ENCODE measurements at places on chromosomes 2 and 18.

GRCh38 chr2:164755952-164756351 is 85.7 kb downstream of the COBLL1 start:
- no peak for DNase-seq

DNA sequence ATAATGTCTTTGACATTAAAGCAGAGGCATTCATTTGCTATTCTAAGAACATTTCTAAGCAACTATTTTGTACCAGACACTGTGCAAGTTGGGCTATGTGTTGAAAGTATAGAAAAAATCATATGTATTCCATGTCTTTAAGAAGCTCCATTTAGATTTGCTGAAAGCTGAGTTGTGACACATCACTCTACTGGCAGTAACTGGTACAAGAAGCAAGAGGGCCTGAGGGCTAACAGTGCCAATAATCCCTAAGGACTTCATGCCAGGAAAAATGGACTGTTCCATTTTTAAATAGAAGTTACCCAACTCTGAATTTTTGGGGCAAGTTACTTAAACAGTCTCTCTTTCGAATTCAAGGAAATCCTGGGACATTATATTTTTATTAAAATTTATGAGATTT is 178.7 kb downstream of the SRBD1 start:
- DNase-seq: no peak

DNA sequence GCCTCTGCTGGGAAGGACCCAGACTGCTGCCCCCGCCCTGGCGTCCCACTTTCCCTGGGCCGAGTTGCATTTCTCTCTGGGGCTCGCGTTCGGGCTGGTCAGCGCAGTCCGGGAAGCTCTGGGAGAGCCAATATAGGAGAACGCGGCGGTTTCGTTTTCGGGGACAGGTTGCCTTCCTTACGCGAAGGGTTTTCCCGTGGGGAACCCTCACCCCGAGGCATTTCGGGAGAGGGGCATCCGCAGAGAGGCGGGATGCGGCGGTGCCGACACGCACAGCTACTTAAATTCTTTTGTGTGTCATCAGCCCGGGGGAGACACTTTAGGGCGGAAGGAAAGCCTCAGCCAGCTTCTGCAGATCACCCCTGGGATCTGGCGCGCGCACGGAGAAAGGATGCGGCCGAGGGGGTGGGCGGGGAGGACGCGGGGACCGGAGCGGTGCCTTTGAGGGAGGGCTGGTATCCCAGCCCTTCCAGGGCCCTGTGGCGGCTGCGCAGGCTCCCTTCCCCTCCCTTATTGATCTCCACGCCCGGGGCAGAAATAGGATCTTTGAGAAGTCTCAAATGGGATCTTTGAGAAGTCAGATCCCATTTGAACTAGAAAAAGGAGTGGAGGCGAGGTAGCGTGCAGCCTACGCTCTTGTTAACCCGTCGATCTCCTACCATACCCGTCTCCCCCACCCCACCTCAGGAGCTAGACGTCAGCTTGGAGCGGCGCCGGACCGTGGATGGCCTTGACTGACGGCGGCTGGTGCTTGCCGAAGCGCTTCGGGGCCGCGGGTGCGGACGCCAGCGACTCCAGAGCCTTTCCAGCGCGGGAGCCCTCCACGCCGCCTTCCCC is 1.2 kb downstream of the GATA6 start:
- no peak for DNase-seq

DNA sequence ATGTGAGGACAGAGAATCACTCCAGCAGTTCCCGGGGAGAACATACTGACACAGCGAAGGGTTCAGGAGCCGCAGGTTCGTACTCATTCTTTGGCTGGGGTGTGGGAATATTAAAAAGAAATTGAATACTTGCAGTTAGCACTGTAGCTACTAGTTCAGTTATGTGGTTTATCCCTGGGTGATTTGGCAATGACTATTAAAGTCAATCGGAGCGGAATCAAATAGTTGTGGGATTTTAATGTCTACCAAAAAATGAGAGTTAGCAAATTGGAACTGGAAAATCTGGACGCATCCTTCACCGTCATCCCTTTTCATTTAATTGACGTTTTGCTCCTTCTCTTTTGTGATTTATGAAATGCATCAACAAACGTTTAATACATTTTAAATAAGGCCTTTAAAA is 50.8 kb downstream of the GBX2 start:
- no peak for DNase-seq

- DNase-seq: peak; percentile 36
Observed at GRCh38 chr2:167595839-167596471, 651.4 kb downstream of the STK39 start.

DNA sequence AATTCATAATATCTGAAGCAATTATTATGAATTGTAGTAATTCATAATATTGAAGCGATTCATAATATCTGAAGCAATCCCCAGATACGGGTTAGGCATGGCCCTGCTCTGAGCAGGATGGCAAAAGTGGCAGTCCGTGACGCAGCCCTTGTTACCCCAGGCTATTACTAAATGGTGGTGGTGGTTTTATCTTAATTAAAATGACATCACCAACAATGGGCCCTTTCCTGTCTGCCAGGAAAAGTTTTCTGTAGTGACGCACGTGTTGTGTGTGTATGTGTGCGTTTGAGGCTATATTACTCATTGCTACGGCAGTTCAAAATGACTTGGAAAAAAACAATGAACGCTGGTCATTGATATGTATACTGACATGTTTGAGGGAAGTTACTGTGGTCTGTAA is 10.6 kb upstream of the MOCOS start:
- DNase-seq: no peak

GRCh38 chr2:10864861-10865636 is 46.7 kb upstream of the KCNF1 start:
- peak; percentile 63 for DNase-seq
